ENCODE measurements at places on chromosomes 7 and 10.
A peak's percentile ranks its signal among the peaks of the same experiment; 100 is the strongest.

DNA sequence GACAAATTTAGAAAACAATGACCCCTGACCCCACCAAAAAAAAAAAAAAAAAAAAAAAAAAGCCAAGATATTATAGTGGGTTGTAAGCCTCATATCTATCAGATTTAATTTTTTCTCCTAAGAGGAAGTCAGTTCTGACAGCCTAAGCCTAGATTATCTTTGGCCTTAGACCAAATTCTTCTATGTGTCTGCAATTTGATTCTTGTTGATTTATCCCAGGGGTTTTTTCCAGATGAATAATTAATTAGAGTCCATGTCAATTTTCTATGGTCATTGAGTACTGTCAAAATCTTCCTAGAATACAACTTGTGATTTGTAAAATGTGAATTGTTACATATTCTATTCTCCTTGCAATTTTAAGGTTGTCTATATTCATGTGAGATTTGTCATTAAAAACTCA, 151.6 kb upstream of the CACNA2D1 start:
- no peak for DNase-seq

DNA sequence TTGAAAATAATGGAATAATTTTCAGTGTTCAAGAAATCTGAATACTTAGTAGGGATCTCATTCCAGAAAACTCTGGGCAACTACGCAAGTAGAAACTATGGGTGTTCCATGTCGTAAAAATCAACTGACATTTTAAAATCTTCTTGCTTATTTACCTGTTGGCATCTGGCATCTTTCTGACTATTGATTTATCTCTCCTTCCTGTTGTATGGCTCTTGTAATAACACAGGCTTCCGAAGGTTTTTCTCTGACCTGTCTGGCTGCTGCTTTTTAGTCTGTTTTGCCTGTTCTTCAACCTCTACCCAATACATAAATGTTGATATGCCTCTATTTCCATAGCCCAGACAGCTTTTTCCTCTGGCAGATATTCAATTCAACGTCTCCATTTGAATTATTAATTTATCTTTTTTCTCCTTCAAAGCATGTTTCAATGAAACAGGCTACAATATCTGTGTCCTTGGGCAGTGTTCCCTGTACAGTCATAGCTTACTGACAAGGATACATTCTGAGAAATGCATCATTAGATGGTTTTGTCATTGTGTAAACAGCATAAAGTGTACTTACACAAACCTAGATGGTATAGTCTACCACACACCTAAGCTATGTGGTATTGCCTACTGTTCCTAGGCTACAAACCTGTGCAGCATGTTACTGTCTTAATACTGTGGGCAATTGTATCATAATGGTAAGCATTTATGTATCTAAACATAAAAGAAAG, 105.9 kb upstream of the ETV1 start:
- DNase-seq = no peak

DNA sequence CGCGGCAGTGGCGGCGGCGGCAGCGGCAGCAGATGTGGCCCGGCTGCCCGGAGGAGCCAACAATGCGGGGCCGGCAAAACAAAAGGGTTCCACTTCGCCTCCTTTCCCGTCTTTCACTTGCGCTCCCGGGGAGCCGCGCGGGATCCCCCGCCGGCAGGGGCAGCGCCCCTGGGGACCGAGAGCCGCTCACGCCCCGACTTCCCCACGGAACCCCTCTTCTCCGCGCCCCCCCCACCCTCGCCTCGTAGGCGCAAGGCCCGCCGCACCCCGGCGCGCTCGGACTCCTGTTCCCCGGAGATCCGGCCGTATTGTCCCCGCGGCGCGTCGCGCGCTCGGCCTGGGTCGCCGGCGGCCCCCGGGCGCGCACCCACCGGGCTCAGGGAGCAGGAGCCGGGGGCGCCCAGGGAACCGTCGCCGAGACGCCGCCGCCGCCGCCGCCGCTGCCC, 854 bp downstream of the CTBP2 start:
- DNase-seq = no peak

- no peak for DNase-seq
Measured at GRCh38 chr7:37380831-37381230, 67.8 kb downstream of the ELMO1 start.

GRCh38 chr7:151616443-151617213, 96.9 kb upstream of the RHEB start:
- no peak for DNase-seq

DNA sequence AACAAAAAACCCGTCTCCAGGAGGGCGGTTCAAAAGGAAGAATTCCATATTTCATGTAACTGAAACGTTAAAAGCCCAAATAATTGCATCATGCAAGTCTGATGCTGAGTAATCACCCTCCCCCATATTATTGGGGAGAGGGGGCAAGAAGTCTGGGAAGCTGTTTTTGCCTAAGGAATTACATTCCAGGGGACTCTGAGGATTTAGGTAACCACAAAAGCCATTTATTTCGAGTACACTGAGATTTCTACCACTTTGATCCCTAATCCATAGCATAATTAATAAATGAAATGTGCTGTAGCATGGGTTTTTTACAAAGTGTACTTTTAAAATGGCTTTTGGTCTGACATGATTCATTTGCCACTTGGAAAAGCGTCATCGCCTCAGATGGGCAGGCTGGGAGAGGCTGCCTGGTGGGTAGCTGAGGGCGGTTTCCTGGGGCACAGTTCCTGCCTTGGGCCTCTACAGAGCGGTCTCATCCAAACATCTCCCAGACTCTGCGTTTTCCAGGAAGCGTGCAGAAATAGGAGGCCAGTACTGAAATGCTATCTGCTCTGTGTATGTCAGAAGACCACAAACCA, 106.5 kb downstream of the TCF7L2 start:
- DNase-seq = no peak

GRCh38 chr7:83410989-83411591, 237.8 kb downstream of the SEMA3E start:
- DNase-seq = peak; percentile 71

DNA sequence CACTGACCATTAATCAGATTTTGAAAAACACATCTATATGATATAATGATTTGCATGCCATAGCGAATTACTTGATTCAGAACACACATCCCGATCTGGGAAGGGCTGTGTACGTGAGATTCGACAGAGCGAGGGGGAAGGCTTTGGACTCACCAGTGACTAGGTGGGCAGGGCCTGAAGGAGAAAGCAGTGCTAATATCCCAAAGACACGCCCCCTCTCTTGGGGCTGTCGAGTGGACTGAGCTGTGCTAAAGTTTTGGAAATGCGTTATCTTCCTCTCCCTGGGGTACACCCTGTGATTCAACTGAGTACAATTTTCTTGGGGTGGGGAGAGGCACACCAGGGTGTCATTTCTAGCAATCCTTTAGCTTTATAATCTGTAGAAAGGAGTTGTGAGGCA, 1.8 kb downstream of the LRRC17 start:
- DNase-seq = no peak

- DNase-seq = no peak
Measured at GRCh38 chr7:117385363-117386109, 41.8 kb downstream of the ASZ1 start.

DNA sequence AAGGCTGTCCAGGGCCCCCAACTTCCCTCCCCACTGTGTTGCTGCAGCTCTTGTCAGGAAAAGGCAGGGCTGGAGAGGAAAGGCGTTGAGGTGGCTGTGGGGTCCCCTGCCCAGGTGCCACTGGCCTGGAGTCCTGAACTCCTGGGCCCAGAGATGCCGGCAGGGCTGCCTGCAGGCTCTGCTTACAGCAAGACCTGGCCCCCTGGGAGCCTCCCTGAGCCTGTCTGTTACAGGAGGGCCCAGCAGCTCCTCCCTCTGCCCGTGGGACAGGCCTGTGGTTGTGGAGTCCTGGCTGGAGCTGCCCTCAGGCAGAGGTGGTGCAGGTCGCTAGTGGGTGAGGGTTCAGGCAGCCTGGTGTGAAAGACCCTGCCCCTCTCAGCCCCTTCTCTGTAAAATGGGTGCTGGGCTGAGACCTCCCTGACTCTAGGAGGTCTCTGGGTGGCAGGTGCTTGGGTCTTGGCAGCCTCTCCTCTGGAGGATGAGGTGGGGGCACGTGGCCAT, 9.9 kb downstream of the ANTXRL start:
- no peak for DNase-seq

DNA sequence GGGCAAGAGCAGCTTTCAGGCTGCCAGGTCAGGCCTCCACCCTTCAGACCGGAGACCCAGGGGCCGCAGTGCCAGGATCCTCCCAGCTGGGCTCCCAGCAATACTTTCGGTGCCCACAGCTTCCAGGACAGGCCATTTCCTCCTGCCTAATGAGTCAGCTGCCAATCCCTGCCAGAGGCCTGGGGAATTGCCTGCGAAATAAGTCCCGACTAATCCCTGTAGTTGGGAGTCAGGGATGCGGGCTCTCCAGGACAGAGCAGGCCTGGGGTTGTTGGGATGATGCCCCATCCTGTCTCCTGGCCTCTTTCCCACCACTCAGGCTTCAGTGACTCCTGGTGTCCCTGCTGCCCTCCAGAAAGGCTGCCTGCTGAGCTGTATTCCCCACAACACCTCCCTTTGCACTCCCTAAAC, 143.5 kb upstream of the UNC5B start:
- no peak for DNase-seq

- DNase-seq = no peak
Measured at GRCh38 chr7:99554939-99555338, 3.0 kb upstream of the FAM200A start.

DNA sequence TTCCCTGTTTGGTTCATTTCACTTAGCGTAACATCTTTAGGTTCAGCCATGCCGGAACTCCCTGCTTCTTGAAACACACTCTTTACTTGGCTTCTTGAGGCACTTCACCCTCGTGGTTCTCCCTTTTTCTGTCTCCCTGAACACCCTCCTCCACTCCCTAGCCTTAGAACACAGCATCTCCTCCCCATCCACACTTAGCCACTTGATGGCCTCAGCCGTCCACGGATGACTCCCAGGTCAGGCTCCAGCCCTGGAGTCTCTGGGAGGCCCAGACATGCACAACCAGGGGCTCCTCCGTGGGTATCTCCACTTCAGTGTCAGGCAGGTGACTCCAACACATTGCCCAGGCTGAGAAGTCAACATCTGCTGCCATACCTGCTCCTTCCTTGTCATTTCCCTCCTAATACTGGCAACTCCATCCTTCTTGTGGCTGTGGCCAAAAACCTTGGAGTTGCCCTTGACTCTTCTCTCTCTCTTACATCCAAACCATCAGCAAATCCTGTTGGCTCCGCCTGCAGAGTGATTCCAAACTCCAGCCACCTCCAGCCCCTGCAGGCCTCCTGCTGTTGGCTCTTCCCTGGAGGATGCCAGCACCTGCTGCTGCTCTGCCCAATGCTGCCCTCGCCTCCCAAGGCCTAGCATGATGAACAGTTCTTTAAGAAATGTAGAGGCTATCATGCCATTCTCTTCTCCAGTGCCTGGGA, 8.4 kb upstream of the INMT start:
- no peak for DNase-seq

DNA sequence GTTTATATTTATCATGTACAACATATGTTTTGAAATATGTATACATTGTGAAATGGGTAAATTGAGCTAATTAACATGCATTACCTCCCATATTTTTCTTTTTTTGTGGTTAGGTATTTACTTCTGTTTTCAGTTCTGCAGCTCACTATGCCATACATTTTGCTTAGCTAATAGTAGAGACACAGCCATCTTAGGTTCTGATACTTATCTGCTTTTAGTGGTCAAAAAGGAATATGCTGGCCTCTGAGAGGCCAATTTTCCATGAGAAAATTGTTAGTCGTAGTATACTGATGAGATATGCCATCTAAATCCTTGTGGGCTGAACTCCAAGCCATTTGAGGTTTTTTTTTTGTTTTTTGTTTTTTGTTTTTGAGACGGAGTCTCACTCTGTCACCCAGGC, 31.0 kb downstream of the SGPL1 start:
- DNase-seq = no peak

DNA sequence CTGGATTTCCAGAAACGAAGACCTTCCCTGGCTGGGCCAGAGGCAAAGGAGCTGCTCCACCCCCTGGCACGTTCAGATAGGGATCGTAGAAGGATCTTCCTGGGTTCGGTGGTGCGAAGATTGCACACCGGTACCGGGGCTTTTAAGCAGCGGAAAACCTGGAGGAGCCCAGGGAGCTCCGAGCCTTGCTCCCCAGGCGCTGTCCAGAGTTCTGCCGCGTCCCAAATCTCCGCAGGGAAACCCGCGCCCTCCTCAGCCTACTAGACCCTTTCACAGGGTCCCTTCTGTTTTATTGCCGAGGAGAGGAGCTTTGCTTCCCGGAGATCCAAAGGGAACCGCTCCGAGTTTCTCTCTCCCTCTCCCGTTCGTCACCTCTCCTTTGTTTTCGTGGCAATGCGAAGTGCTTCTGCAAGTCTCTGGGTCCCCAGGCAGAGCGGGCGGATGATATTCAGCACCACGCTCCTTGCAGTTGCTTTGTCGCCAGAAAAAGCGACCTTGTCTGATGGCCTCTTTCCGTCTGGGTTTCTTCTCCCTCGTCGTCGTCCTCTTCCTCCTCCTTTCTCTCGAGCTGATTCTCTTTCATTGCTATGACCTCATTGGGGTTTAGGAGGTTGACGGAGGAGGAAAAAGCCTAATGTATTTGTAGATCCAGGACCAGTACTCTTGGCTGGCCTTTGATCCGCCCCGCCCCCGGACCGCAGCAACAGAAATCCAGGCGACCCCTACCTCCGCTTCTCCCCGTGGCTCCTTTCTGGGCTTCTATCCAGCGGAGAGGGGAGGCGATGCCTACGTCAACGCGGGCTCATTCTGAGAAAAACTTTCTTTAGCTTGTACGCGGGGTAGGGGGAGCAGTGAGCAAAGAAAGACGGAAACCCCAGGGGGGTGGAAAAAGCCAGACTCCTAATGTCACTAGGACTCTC, at the start of gene TMEM196:
TSS of gene TMEM196 (minus strand) at position 777 of the 920 bp plus-strand sequence. CDS start 921 bp downstream, outside the sequence.
- peak; percentile 60 for DNase-seq

GRCh38 chr10:71604324-71605018, 115.1 kb downstream of the C10orf105 start:
- DNase-seq = no peak

DNA sequence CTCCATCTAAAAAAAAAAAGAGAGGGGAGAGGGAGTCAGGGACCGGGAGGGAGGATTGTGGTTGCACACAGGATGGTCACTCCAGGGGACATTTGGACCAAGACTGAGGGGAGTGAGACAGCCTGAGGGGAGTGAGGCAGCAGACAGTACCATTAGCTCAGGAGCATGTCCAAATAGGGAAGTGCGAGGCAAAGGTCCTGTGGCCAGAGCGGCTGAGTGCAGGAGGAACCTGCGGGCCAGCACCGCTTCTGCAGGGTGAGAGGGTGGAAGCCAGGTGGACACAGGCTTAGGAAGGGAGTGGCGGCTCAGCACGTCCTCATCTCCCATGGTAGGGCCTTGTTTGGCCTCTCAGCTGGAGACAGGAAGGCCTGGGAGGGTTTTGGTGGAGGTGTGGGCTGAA, 48.9 kb upstream of the PFKFB3 start:
- no peak for DNase-seq

DNA sequence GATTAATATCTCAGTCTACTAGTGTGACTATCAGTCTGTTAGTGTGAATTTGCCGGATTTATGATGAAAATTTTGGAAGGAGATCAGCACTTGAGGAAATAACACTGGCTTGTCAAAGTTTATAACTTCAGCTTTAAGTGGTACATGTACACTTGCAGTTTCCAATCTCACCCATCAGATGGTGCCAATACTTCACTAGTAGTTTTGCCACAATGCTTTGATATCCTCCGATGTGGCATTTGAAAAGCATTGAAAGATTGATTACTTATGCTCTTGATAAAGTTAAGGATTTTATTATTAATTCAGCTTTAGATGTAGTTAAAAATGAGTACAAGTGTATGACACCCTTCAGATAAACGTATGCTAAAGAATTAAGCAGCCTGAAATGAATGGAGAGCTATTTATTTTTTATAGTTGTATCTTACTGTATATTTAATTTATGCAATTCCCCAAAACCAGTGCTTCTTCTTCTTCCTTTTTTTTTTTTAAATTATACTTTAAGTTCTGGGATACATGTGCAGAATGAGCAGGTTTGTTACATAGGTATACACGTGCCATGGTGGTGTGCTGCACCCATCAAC, 98.2 kb downstream of the ANLN start:
- peak; percentile 43 for DNase-seq
